ENCODE measurements at places on chromosomes 5 and 9.

DNA sequence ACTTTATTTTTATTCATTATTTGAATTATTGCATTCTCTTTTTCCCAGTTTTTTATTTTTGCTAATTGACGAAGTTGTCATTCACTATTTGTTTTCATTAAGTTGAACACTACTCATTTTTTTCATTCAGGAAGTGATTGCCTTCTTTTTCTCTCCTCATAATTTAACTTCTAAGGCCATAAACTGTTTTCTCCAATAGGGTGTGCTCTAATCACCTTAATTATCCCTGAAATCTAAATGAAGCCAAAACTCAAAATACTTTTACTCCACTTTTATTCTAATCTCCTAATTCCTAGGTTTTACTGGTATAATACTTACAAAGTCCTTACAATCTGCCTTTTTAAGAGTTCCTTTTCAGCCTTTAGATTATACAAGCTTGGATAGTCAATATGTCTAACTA, 2.9 kb upstream of the OR13C2 start:
- no peak for DNase-seq

- DNase-seq = no peak
These were observed 44.4 kb upstream of the DAB2 start for GRCh38 chr5:39469176-39469575.

DNA sequence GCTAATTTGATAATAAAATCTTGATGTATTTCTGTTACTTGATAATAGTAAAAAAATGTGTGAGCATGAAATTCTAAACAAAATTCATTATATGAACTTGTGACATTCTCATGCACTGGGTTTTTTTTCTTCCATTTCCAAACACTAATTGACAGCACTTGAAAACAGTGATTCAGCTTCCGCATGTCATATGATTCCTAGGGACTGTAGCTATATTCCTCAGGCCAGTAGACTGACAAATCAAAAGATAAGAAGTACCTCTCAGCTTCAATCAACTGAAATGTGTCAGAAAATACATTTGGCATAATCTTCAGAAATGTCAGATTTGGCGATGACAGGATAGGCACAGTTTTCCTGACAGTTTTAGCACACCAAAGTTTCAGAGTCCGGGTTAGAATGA, 52.5 kb downstream of the EFNA5 start:
- DNase-seq = no peak

- DNase-seq = no peak
These were observed 58.6 kb downstream of the WDR70 start for GRCh38 chr5:37437711-37438110.

GRCh38 chr9:107984956-107985355, 495.4 kb upstream of the KLF4 start:
- no peak for DNase-seq

DNA sequence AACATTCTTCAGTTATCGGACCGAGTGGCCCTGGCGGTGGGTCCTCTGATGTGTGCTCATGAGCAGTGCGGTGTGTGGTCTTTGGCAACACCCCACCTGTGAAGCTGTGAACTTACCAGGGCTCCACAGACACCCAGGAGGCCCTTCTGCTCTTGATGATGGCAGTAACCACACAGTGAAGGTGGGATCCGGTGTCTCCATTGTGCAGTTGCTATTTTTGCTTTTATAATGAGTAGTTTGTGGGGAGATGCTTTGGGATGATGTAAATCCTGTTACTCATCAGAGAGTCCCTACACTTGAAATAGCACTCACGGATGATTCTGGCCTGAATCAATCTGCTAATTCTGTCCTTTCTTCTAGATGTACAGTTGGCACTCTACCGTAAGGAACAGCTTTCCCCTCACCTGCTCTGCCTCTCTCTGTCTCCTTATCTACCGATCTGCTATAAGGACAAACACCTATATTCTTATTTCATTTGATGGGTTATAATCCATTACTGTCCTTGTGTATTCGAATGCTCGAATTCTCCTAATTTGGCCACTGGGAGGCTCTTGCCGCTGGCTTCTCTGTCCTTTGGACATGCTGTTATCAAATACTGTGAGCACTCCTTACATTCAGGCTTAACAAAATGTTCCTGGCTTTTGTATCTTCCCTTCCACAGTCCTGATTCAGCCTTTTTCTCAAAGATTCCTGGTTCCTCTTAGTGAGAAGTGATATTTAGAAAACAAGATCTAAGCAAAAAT, 20.2 kb downstream of the ATPSCKMT start:
- no peak for DNase-seq

DNA sequence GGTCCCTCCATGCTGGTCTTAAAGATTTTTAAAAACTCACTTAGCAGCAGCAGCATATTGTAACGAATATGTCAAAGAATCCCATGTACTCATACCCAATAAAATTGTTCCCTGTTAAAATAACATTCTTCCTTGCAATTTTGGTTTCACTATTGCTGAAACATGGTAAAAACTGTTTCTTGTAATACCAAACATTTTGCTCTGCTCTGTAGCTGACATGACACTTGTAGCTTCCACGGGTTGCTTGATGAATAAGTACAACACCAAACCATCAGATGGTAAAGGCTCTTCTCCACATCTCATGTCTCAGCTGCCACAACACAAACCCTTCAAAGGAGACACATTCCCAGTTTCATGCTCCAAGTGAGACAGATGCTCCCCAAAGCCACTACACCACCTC, 180.7 kb upstream of the PTGER4 start:
- no peak for DNase-seq

GRCh38 chr5:55173687-55174230, 782 bp upstream of the CDC20B start:
- peak; percentile 29 for DNase-seq

GRCh38 chr9:119005162-119005561, 364.1 kb downstream of the BRINP1 start:
- DNase-seq = no peak

DNA sequence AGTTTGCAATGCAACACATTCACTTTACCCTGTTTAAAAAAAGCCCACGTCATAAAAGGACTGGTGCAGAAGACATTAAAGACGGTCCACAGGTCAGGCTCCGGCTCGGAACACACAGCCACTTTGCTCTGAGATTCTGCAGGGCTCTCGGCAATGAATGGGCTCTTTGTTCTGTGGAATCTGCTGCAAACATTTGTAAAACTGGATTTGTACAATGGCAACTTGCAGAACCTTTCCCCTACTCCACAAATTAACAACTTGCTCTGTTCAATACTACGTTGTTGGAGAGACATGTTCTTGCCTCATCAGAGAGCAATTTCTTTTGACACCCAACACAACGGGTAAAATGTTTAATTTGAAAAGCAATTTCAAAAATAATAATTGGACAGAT, 13.0 kb upstream of the NR5A1 start:
- DNase-seq = no peak

- no peak for DNase-seq
These were observed 70.6 kb downstream of the HMCN2 start for GRCh38 chr9:130336027-130336610.

DNA sequence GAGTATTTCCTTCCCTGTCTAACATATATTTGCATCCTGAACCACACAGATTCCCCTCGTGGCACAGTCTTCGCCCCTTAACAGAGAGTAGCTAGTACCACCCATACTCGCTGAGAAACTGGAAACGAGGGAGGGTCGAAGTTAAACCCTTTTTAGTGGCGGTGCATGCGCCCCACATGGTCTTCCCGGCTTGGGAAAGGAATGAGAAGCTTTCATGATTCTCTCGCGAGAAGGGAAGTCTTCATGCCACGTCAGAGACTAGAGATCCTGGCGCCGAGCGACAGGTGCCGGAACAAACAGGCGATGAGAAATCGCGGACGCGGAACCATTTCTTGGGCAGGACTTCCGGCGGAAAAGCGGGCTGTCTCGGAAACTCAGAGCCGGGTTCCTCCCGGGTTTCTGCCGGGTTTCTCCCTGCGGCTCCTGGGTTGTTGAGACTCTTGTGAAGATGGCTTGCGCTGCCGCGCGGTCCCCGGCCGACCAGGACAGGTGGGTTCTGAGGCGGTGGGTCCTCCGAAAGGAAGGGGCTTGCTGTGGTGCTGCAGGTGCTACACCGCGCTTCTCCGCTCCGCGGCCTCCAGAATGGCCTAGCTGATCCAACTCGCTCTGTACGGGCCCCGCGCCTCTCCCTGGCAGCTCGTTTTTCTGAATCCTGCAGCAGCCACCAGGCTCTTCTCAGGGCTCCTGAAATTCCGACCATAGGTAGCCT, at the start of gene SRP19:
SRP19 (plus strand) TSS at position 359 of the 709 bp plus-strand sequence; CDS start at position 449, 90 bp downstream.
- DNase-seq = peak; percentile 98

GRCh38 chr9:128724744-128725211, 851 bp upstream of the ZDHHC12 start:
- DNase-seq = peak; percentile 58

GRCh38 chr5:7852542-7852941, 1.6 kb upstream of the CFAP90 start:
- DNase-seq = no peak

DNA sequence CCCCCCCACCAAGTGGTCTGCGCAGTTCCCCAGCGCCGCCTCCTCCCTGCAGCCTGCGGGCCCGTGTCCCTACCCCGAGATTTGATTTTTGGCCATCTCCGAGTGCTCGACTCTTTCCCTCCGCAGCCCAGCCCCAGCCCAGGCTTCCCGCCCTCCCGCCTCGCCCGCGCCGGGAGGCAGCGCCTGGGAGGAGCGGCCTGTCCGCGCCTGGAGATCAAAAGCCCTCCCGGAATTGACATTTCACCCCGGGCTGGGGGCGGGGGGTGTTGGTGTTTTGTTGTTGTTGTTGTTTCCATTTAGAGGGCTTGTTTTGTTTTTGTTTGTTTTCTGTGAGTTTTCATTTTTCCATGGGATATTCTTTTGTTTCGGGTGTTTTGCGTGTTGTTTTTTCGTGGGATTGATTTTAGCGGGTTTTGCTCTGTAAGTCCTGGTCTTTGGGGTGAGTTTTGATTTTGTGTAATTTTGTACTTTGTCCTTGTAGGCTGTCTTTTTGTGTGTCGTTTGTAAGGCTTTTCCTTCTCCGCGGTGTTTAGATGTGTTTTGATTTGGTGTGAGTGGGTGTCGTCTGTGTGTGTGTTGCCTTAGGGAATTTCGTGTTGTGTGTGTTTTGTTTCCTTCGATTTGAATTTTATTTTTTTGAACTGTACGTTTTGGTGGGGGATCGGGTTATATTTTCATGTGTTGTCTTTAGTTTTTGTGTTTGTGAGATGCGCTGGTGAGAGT, 1.7 kb upstream of the PAX5 start:
- DNase-seq = no peak

DNA sequence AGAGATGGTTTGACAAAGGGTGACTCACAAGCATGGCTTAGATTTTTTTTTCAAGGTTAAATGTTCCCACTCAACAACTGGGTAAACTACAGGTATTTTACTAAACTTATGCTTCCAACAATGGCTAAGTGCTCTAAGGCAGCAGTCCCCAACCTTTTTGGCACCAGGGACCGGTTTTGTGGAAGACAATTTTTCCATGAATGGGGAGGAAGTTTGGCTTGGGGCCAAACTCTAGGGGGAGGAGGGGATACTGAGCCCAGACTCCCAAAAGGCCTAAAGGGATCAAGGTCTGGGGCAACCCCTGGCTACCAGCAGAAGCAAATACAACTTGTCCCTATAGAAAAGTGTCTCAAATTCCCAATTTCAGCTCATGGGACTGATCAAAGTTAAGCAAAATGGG, 32.0 kb upstream of the HSD17B3 start:
- DNase-seq = no peak

DNA sequence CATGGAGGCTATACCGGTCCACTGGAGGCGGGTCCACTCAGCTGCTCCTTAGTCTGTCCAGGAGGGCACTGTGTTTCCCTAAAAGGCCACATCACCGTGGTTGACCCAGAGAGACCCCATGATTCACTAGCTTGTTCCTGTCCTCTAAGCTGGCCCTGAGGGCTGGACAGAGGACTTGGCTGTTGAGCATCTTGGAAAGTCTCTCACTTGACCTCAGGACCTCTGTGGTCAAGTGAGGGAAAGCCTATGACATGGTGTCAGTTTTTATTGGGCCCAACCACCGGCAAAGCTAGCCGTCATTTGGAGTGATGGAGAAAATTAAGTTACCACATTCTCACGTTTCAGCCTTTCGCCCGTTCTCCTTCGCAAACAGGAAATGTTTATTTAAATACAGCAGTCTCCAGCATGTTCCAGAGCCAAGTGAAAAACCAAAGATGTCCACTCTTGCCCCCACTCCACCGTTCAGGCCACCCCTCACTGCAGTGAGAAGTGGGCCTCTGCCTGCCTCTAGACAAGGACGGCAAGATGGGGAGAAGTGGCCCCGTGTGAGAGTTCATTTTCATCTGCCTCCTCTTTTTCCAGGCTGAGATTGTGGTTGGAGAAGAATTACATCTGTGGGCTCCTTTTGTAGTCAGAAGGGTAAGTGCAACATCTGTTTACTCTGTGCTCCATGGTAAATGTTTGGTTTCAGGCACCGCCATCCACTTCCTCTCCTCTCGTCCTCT, 4.4 kb downstream of the SLIT3 start:
- no peak for DNase-seq

DNA sequence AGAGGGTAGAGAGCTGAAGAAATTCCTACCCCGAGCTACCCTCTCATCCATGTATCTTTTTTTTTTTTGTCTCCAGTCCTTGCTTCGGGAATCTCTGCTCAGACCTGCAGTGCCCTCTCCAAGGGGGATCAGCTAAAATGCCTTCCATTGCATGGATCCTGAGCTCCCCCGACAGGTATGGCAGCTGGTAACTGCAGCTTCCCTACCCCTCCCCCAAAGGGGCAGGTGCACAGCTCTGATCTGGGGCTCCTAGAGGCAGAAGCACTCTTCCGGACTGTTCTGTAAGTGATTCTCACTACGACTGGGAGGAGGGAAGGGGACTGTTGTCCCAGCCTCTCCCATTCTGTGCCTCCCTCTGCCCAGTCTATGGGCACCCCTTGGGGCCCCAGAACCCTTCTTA, 169.6 kb downstream of the MELK start:
- DNase-seq = no peak

GRCh38 chr9:128757602-128758001, 14.1 kb downstream of the ZER1 start:
- DNase-seq = no peak

DNA sequence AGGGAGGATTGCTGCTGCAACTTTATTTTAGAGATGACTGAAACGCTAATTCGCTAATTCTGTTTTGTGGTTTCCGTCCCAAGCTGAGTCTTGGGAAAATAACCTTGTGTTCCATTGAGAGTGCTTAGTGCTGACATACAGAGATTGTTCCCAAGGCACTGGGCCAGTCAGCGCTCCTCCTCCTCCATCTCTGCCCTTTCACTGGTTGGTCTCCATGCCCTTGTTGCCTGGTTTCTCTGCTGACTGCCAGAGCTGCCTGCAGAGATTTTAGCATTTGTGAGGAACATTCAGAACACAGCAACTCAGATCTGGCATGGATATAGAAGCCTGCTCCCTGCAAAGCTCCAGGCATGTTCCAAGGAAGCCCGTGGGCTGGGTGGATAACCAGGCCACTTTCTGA, 126.0 kb upstream of the IRX2 start:
- DNase-seq = no peak

GRCh38 chr5:10315201-10315600, 7.5 kb upstream of the CMBL start:
- no peak for DNase-seq

Measured in femur (tissue), 1 donor.